ENCODE measurements at places on chromosomes 13 and 19. TPM values are rescaled to one million over a fixed set of nuclear protein-coding genes. Genes with fewer than 3 reads are reported as not detected.

The CCDC106 gene
- total RNA-seq: 10.5 TPM

The XAB2 gene
- total RNA-seq: 40.5 TPM

The PRTN3 gene
- not detected for total RNA-seq

The RDH8 gene
- total RNA-seq: not detected

DNA sequence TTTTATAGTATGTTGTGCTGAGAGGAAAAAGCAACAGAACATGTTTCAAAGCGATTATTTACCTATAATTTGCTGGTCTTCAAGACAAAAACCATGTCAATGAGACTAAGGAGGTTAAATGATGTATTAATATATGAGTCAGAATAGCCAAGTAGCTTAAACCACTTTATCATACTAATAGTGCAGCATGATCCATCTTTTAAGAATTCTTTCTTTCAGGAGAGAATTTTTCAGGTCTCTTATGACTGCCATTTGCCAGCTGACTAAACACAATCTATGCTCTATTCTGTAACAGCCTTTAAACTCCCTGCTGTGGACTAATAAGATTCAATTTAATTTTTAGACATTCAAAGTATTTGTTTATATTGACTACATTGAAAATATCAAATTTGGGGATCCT lies 93.7 kb downstream of the TRPC4 start:
- no peak for DNase-seq

DNA sequence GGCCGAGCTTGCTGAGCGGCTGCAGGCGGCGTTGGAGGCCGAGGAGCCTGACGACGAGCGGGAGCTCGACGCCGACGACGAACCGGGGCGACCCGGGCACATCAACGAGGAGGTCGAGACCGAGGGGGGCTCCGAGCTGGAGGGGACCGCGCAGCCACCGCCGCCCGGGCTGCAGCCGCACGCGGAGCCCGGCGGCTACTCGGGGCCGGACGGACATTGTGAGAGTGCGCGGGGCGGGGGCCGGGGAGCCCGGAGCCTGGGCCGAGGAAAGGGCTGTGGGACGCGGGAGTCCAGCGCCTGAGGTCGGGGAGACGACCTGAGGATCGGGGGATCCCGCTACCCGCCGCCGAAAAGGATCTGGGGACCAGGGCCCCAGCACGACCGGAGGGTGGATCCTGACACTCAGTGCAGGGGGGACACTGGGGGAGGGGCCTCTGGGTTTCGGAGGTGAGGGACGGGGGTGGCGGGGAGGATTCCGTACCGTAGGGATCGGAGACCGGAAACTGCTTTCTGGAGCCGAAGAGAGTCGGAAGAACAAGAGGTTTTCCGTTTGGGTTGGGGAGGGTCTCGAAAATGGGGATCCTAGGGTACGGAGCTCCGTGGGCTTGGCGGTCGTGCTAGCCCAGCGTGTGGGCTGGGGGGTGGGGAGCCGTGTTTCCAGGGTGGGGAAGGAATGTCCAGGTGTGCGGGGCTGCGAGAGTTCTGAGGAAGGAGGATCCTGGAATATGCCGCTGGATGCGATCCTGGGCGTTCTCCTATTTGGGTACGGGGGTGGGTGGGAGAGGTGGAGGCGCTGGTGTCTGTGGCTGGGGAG lies 616 bp downstream of the HNRNPUL1 start:
- no peak for DNase-seq

DNA sequence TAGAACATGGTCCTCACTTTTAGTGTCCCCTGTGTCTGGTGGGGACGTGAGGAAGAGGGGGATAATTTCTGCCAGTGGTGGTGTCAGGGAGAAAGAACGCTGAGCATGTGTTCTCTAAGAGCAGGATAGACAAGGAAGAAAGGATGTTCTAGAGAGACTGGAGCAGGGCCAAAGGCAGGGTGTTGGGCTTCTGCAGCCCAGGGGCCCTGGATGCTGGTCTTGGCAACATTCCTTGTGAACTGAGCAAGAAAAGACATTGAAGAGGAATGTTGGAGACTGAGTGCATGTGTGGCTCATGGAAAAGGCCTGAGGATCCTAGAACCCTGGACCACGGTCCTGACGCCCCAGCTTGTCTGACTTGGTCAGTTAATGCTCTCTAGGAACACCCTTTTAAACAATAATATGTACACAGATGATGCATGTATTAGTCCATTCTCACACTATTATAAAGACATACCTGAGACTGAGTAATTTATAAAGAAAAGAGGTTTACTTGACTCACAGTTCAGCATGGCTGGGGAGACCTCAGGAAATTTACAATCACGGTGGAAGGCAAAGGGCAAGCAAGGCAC lies 33.6 kb upstream of the SLC10A2 start:
- no peak for DNase-seq

DNA sequence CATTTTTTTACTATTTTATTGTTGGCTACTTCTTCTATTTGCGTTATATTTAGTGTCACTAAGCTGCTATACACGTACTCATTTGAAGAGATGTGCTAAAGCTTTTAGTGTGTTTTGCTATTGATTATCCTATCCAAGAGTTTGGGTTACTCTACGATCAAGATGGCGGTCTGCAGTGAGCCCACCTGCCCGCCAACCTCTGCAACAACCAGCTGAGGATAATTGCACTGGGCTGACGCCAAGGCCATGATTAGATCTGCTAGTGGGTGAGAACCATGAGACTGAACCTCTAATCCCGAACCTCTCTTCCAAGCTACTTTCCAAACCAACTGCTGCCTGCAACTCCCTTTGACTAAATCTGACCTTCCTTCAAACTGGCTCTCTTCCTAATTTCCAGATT lies 1.8 kb downstream of the CPB2 start:
- DNase-seq: no peak

- DNase-seq: peak; percentile 99
These were observed 5.8 kb upstream of the ONECUT3 start for GRCh38 chr19:1747285-1748114.

GRCh38 chr13:97945792-97946419 lies 7.6 kb upstream of the IPO5 start:
- DNase-seq: no peak

- DNase-seq: peak; percentile 57
These were observed 13.3 kb downstream of the CAPN12 start for GRCh38 chr19:38730731-38731589.

GRCh38 chr19:37655301-37655688 lies at the start of gene ZFP30:
TSS of gene ZFP30 (minus strand) at chr19:37655465. CDS start at chr19:37647822, 7,643 bp downstream.
- peak; percentile 95 for DNase-seq

- no peak for DNase-seq
These were observed 159.2 kb downstream of the TNFSF13B start for GRCh38 chr13:108428691-108429090.

GRCh38 chr13:48158915-48159314 lies 64.0 kb upstream of the MED4 start:
- no peak for DNase-seq

- peak; percentile 85 for DNase-seq
These were observed 10.2 kb downstream of the DHRS12 start for GRCh38 chr13:51793570-51794271.

DNA sequence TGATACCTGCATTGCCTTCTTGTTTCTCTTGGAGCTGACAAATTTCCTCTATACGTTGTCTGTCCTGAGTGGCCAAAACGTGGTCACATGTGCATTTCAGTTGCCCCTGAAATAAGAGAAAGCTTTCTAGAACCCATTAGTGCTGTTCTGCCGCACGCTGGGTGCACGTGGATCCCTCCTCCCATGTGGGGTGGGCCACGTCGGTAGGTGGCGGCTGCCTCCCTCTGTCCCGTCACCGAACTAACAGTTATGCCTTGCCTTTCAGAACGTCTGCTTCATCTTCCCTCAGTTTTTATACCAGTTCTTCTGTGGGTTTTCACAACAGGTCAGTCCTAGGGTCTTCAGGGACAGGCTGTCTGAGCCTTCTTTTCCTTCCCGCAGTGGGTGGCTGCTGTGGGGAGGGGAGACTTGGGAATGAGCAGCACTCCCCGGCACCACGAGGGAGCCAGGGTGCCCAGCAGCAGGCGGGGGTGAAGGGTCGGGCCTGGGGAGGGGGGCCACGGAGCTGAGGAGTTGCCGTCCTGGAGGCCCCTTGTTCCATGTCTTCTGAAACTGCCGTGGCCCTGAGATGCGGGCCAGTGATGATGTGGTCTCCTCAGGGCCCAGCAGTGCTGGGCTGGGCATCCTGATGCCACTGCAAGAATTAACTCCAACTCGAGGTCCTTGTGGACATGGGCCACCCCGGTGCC lies 109.7 kb upstream of the MCF2L start:
- no peak for DNase-seq

DNA sequence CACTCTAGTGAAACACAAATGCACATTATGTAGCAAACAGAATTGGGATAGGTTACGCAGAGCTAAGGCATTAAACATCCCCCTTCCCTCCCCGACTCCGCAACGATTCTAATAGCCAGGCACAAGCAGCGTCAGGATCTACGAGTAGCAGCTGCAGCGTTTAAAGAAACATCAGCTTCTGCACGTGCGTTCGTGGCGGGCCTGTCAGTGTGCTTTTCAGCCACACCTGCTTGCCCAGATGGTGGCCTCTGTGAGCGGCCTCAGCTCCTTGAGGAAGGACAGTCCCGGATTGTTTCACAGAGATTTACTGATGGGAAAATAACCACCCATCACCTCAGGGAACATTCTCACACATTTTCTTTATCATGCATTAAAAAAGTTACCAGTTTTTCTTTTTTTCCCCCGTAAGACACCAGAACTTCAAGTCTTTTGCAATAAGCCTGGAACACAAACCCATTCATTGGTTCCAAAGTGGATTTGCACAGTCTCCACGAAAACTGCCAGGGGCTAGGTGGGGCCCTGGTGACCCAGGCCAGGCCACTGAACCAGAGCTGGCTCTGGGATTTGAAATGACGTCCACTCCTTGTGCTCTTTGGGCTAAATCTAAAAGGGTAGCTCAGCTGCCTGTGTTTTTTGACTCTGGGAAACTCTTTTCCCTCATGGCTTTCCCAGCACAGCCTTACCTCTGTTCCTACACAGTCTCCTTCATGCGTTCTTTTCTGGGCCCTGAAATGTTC lies 325.5 kb downstream of the KCNRG start:
- DNase-seq: no peak

DNA sequence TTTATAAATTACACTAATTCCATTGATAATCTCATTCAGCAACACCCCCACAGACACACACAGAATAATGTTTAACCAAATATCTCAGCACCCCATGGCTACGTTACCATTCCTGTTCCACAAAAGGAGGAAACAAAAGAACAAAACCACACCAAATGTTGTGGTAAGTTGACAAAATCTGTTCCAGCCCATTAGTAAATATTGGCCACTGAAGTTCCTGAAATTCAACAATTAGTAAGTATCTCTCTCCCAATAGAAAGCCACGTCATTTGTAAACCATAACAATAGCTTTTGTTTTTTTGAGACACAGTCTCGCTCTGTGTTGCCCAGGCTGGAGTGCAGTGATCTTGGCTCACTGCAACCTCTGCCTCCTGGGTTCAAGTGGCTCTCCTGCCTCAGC lies 2.3 kb upstream of the FCAR start:
- DNase-seq: peak; percentile 1

Data from osteoblast (primary cell).